Activated naive CD4-positive, alpha-beta T cell treated with anti-CD3 and anti-CD28 coated beads, Interleukin-2, amount 50 U/mL, for 72 hours (primary cell): ENCODE measurements at places on chromosomes 7 and 10.
A peak's percentile ranks its signal among the peaks of the same experiment; 100 is the strongest.

GRCh38 chr10:28365840-28366239 lies 63.0 kb upstream of the MPP7 start:
- no peak for DNase-seq

- no peak for DNase-seq
Measured at GRCh38 chr7:25669281-25669781, 441.0 kb upstream of the NPVF start.

DNA sequence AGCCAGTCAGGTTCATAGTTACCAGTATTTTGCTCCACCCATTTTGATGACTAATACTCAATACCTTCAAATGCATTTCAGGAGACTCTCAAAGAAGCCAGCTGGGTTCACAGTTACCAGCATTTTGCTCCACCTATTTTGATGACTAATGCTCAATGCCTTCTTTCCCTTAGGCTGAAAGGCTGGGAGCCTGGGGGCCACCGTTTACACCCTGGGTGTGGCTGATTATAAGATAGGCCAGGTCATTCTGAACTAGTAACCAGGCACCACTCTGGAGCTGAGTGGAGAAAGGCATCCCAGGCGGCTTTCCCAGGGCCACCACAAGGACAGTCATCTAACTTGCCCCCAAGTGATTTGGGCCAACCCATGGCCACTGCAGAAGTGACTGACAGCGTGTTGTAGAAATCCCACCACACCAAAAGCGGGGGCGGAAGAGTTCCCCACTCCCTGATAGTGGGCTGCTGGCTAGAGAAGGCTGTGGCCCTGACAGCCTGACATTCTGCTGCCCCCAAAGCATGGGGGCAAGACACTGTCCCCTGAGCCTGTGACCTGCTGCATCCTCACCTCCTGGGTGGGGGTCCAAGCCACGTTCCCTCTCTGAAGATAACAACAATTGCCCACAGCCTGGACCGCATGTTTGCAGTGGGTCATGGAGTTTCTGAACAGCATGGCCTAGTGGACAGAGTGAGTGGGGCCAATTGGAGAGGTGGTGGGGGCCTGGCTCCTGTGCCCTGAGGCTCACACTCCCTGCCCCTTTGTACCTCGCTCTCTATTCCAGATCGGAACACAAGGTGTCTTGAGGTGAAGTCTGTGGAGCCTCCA lies 23.0 kb upstream of the ZNF488 start:
- DNase-seq = no peak

DNA sequence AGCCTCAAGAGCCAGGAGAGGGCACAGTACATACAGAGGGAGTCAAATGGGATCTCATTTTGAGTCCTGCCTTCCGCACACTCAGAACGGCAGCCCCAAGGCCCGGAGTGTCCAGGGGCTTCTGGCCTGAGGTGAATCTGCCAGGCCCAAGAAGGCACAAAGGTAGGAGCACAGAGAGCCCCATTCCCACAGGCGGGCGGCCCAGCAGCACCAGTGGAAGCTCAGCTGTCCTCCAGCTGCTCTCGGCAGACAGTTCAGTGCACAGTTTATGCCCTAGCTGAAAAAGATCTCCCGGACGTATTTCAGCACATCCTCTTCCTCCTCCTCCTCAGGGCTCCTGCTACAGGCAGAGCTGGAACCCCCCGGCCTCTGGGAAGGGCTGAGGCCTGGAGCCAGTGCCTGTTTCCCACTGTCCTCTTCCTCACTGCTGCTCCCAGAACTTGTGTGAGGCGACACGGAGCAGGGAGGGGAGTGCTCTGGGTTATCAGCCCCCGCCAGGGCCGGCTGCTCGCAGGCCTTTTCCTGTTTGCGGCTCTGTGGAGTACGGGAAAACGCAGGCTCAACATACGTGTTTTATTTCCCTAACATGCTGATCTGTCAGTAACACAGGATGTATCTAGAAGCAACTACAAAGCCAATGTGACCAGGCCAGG lies 4.0 kb downstream of the CYREN start:
- DNase-seq = no peak

DNA sequence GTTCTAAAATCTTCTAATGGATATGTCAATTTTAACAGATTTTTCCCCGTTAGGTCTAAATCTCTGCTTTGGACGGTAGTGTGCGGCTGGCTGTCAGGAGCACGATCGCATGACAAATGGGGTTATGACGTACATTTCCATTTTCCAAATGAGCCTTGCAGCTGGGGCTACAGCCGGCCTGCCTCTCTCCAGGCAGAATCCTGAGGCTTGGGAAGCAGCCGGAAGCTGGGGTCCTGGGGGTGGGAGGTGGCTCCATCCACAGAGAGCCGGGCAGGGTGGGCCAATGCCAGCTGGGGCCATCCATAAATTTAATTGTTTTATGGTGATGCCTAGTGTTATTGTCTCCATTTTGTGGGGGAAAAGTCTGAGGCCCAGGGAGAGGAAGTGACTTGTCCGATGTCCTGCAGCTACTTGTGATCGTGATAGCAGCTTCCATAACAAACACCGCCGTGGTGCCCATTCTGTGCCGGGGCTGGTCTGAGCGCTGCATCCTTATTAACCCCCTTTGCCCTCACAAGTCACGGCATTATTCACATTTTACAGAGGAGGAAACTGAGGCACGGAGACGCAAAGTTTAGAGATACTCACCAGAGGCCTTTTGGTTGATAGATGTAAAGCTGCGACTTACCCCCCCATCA lies 53.0 kb upstream of the EBF3 start:
- DNase-seq = peak; percentile 20

DNA sequence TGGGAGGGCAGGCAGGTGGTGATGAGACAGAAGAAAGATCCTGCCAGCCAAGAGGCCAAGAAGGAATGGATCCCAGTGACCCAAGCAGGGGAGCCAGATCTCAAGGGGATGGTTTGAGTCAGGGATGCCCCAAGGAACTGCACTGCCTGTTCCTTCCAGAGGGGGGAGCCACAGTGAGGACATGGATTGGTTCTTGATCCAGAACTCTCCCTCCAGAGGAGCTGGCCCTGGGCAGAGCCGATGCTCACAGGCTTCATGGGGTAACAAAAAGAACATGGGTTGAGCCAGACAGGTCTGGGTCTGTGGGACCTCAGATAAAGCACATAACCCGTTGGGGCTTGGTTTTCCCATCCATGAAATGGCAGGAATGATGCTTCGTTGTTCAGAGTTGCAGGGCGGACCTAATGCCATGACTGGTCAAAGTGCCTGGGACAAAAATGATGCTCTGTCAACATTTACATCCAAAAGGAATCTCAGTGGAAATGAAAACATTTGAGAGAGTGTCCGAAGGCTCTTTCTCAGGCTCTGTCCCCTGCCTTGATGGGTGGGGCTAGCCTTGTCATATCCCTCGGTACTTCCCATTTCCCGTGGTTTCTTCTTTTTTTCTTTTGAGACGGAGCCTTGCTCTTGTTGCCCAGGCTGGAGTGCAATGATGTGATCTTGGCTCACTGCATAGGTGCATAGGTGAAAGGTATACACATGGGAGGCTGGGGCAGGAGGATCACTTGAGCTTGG lies 4.7 kb upstream of the DENND2A start:
- no peak for DNase-seq

GRCh38 chr10:126461289-126461940 lies 73.1 kb upstream of the ADAM12 start:
- no peak for DNase-seq

DNA sequence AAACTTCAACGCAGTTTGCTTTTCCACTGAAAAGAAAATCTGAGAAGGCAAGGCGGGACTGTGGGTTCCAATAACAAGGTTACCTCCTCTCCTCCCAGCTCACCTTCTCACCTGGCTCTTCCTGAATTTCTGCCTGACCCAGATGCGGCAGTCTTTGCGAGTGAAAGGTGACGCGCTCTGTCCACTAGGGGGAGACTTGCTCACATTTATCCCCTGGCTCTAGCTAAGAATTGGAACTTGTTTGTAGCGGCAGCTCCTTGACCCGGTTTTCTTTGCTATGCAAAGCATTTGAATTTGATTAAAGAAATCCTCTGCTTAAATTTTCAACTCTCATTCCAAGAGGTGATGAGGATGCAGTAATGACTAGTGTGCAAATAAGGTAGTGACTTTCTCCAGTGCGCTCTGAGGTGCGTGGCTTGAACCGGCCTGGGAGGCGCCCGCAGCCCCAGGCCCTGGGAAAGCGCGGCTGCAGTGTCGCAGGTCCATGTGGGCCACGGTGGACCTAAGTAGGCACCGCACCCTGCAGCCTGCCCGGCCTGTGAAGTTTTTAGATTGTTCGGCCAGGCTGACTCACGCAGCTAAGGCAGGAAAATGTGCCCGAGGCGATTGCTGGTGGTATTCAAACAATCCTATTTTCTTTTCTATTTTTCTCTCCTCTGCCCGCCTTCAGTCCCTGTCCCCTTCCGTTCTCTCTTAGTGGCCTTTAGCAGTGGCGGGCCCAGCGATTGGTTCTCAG lies 336.9 kb upstream of the NPSR1 start:
- DNase-seq = no peak

DNA sequence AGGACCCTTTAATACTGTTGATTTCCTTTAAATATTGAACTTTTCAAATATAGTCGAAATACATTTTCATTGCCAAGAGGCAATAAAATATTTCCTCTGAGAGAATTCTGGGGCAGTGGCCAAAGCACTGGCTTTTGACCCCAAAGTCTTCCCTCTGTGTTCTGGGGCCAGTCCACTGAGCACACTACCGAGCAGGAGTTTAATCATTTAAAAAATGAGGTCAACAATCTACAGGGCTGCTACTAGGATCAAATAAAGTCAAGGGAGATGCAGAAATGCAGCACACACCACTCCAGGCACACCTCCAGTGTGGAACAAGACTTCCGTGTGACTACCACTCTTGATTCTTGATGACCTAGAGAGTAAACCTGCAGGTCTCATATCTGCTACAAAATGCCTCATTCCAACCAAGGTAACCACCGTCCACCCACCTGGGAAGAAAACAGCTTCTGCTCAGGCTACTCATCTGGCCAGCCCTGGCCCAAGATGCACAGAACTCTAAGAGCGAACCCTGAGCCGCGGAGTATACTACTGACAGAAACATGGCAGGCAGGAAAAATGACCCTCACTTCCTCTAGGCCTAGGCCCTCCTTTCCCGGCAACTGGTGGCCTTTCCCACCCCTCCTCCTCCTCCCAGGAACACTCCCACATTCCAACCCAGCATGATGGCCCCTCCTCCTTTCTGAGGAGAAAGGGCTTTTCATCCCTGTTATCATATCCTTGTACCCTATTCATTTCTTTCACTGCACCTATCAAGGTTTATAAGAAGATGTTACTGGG lies 97.7 kb downstream of the ALOX5 start:
- no peak for DNase-seq

DNA sequence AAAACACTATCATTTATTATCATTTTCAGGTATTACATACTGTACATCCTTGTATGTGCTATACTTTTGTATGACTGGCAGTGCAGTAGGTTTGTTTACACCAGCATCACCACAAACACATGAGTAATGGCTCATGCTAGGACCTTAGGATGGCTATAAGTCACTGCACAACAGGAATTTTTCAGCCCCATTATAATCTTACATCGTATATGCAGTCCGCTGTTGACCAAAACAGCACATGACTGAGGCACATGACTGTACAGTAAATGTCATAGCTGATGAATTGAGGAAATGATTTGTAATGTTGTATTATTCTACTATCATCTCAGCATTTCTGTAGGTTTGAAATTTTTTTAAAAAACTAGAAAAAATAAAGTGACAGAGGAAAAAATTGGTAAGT lies 38.6 kb downstream of the BPGM start:
- no peak for DNase-seq

DNA sequence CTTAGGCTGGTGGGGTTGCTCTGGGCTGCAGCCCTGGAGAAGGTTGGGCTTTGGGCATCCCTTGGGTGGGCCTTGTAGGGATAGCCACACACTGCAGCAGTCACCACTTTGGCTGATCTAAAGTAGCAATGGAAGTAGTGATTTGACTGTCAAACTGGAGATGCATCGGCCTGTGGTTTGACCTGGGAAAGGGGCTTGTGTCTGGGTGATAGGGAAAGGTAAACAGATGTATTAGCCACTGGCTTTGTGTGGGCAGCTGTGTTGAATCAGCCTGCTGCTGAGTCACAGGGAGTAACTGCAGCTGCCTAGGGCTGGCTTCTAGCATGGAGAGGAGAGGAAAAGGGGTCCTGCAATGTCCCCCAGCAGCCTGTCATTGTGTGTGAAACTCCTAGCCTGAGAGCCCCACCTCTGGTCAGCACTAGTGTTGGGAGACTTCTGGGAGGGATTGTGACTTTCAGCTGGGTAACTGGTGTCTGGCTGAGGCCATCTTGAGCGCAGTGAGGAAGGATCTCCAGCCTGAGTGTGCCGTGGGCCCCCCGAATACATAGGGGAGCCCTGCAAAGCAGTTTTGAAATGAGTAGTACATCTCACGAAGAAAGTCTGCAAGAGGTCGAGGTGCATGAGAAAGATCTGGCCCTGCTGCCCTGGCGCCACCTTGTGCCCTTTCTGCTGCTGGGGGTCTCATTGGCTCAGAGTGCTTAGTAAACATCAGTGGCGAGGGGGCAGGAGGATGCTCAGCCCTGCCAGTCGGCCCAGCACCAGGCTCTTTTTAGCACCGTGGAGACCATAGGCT lies 117.3 kb downstream of the FANK1 start:
- no peak for DNase-seq

- DNase-seq = no peak
Measured at GRCh38 chr7:33504266-33504665, 374.9 kb downstream of the BBS9 start.

- DNase-seq = no peak
Measured at GRCh38 chr7:113099284-113099919, 12.8 kb upstream of the GPR85 start.

- no peak for DNase-seq
Measured at GRCh38 chr7:148270576-148270975, 320.0 kb upstream of the C7orf33 start.

GRCh38 chr7:4962872-4963775 lies 4.1 kb upstream of the MMD2 start:
- no peak for DNase-seq

DNA sequence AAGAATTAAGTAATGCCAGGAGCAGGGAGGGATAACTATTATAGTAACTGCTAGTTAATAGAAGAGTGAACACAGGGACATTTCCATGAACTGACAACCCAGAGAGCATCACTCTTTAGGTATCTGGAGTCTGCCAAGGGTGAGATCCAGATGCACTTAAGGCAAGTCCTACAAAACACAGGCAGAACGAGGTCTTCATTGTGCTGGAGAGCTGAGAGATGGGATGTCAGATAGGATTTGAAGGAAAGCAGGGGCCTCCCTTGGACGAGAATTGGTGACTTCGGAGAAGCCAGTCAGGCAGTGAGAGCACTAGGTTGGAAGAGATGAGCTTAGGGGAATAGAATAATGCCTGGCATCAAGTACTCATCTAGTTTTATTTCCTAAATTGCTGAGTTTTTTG lies 684.5 kb downstream of the GATA3 start:
- DNase-seq = no peak

- no peak for DNase-seq
Measured at GRCh38 chr10:121152033-121152432, 300.9 kb downstream of the WDR11 start.

- no peak for DNase-seq
Measured at GRCh38 chr10:124173298-124173900, 80.0 kb upstream of the CHST15 start.

- no peak for DNase-seq
Measured at GRCh38 chr7:138872576-138872975, 74.6 kb upstream of the ATP6V0A4 start.

GRCh38 chr10:101043363-101043707 lies 12.3 kb downstream of the SFXN3 start:
- no peak for DNase-seq

GRCh38 chr10:50467209-50467608 lies 156.5 kb downstream of the SGMS1 start:
- no peak for DNase-seq
